ENCODE measurements at places on chromosomes 13 and 19.
A peak's percentile ranks its signal among the peaks of the same experiment; 100 is the strongest.

- no peak for DNase-seq
These were observed 13.7 kb upstream of the PRKD2 start for GRCh38 chr19:46730595-46730994.

DNA sequence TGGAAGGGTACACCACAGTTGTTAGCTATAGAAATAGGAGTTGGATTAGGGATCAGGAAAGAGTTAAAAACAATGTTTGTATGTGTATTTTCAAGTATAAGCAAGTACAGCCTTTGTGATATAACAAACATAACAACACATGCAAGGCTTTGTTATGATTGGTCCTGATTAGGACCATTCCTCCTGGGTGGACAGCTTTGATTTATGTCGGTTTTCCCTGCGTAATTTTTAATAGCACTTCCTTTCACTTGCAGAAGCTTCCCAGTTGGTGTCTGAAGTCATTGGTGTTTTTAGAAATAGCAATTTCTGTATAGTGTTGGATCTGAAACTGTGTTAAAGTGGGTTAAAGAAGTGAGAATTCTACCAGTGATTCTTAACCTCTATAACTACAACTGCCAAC lies 10.0 kb downstream of the FNDC3A start:
- no peak for DNase-seq

DNA sequence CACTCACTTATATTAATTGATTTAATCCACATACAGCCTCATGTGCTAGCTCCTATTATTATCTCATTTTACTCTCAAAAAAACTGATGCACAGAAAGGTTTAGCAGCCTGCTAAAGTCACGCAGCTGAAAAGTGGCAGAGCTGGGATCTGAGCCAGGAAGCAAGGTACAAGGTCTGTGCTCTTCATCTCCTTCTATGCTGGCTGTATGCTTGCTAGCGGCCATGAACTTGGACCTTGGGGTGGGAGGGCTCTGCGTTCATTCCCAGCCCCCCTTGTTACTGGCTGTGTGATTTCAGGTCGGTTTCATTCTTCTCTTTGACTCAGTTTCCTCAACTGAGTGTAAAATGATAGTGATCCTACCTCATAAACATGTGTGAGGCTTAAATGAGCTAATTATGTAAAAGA lies 69.8 kb downstream of the ALOX5AP start:
- DNase-seq: no peak

- peak; percentile 36 for DNase-seq
These were observed 299.0 kb downstream of the KLF12 start for GRCh38 chr13:73835138-73835721.

- no peak for DNase-seq
These were observed 55.9 kb downstream of the ATP7B start for GRCh38 chr13:51955281-51955771.

GRCh38 chr13:67318860-67319259 lies 88.7 kb upstream of the PCDH9 start:
- DNase-seq: no peak

DNA sequence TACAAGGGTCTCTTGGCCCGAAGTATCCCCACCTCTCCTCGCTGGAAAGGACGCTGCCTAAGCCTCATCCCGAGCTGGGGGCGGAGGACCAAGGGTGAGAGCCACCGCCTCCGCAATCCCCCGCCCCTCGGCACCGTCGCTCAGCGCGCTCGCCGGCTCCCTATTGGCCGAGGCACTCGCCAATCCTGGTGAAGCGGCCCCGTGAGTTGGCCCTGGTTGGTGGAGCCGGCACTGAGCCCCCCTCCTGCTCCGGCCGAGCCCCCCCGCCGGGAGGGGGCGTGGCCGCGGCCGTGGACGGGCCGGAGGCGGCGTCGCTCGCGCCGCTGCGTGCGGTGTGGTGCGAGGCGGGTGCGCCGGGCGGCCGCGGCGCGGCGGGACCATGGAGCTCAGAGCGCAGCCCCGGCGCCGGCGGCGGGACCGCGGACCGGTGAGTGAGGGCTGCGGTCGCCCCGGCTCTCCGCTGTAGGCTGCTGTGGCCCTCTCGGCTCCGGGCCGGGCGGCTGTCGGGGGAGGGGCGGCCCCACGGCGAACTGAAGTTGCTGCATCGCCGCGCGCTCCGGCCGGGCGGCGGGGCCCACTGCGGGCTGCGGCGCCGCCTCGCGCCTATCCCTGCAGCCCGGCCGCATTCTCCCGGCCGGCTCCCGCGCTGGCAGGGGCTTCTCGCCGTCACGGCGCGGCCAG lies at the start of gene WASF3:
WASF3 (plus strand) TSS at position 291 of the 681 bp plus-strand sequence. CDS start 84,588 bp downstream, outside the sequence.
- DNase-seq: peak; percentile 82

DNA sequence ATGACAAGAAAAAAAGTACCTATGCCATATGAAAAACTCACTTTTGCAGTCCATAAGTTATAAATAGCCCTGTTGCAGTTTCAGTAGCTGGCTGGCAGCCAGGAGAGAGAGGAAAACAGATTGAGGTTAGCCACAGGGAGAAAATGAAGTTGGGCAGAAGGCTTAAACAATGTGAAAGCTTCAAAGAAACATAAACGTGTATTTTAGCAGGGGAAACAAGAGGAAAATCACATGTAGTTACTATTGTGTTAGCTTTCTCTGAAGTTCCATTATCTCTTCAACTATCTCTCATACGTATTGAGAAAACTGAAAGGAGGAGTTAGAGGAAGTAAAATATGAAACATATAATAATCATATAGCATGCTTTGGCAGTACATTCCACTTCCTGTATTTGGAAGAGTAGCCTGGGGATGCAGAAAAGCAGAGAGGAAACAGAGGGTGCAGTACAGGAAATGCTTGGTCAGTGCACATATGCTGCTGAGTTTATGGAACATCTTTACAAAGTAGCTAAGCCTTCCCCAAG lies 1551.1 kb downstream of the EFNB2 start:
- peak; percentile 11 for DNase-seq

GRCh38 chr13:110957181-110957884 lies 42.5 kb upstream of the ANKRD10 start:
- no peak for DNase-seq

GRCh38 chr13:98784666-98785065 lies 32.2 kb upstream of the SLC15A1 start:
- no peak for DNase-seq

DNA sequence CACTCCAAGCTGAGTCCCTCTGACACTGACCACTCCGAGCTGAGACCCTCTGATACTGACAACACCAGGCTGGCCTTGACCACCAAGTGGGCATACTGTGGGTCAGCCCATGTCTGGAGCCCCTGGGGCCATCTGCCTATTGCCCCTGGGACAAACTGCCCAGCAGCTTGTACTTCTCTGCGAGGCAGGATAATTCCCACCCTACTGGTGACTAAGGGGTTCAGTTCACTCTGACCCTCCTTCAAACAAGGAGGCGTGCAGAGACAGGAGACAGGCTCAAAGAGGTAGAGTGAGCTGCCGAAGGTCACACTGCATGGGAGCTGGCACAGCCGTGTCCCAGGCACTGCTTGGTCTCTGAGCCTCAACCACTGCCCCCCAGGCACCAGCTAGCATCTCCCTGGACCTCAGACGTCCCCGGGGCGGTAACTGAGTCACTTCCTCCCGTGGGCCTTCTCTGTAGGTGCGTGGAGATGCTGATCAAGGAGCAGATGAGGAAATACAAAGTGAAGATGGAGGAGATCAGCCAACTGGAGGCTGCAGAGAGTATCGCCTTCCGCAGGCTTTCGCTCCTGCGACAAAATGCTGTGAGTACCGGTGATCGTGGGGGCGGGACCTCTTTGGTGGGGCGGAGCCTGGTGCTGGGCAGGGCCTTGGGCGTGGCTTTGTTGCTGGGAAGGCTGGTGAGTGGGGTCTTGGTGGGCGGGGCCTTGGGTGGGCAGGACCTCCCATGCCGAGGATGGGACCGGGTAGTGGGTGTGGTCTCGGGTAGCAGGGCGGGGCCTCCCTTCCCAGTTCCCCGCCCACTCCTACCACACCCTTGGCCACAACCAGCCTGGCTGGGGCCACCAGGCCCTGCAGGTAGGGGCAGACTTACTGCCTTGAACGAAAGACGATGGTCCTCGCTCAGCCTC lies 5.8 kb upstream of the USE1 start:
- peak; percentile 83 for DNase-seq

DNA sequence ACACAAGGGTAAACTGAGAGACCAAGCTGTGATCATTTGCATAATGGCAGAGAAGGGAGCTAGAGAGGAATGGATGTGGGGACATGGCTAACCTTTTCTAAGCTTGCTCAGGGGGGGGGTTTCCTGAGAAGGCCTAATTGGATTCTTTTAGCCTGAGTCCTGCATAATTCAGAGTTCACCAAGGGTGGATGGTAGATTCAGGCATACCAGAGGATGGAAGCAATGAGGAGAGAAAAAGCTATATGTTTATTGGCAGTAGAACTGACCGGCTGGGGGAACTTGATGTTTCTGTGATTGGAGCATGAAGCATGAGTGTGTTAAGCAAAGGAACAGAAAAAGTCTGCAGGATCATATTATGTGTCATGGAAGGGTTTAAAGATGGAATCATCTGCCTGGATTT lies 65.9 kb upstream of the KLF12 start:
- DNase-seq: no peak

Measured in GM13976 (cell line).